Hepatic stellate cell (primary cell): ENCODE measurements at places on chromosomes 3 and 15.
A peak's percentile ranks its signal among the peaks of the same experiment; 100 is the strongest.

DNA sequence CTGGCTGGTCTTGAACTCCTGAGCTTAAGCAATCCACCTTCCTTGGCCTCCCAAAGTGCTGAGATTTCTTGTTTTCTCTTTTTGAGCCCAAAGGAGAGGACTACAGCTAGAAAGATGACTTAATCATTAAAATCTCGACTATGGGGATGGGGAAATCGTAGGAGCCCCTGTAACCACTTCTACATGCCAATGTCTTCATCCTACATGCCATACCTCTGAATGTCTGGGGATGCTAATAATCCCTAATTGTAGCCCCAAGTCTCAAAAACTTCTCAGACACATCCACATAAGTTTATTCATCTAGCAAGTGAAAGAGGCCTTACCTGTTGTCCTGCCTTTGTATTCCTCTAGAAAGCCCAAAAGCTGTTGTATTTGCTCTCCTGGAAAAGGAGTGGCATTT lies 3.7 kb upstream of the RHOV start:
- DNase-seq: no peak

GRCh38 chr3:190205739-190206138 lies 85.0 kb upstream of the P3H2 start:
- DNase-seq: peak; percentile 65

GRCh38 chr3:151047636-151048035 lies 37.8 kb upstream of the MED12L start:
- DNase-seq: peak; percentile 7

GRCh38 chr3:5201536-5201935 lies 14.0 kb downstream of the EDEM1 start:
- DNase-seq: no peak

DNA sequence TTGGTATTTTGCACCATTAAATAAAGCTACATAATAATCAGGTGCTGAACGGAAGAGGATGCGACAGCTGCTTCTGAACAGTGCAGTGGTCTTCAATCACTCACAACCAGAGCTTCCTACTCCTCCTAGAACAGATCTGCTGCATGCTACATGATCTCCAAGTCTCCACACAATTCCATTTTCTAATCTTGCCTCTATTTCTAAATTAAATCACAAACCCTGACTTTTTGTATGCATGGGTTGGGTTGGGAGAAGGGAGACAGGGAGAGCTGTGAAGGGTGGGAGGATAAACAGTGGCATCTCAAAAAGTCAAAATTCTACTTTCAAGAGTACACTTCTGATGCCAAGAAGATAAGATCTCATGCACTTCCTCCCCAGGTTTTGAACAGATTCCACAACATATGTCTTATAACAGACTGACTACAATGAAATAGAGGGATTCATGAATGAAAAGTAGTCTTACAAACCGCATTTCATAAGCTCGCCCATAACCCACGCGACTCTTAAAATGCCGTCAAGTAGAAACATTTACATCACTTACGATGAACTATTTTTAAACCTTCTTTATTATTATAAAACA lies 57.2 kb downstream of the CHSY1 start:
- no peak for DNase-seq

DNA sequence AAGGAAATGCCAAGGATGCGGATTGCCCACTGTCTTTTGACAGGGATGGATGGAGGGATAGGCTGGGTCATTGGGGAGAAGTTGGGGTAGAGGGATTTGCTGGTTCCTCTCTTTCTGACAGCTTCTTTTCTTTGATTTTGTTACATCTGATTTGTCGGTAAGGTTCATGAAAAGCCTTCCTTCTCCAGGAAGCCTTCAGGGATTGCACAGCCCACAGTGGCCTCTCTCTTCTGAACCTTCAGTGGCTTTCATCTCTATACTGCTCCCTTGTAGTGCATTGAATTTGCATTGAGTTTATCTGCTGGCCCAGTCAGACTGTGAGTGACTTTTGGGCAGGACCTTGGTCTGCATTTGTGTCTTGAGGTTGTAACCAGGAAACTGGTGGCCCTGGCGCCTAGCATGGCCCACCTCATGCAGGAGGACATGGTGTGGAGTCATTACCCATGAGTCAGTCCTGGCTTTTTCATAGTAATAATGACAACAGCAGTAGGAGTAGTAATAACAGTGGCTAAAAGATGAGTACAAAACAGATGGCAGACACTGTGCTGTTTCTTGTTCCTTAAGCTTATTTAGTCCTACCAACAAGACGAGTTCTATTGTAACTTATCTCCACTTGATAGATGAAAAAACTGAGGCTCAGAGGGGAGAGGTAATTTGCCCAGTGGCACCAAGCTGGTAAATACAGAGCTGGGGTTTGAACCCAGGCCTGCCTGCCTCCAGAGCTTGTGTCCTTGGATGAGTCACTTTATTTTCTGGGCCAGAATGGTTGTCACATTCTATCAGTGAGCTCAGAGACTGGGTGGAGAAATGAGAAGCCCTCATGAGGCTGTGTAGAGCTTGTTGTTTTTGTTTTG lies 28.4 kb downstream of the SMAD6 start:
- DNase-seq: peak; percentile 71

DNA sequence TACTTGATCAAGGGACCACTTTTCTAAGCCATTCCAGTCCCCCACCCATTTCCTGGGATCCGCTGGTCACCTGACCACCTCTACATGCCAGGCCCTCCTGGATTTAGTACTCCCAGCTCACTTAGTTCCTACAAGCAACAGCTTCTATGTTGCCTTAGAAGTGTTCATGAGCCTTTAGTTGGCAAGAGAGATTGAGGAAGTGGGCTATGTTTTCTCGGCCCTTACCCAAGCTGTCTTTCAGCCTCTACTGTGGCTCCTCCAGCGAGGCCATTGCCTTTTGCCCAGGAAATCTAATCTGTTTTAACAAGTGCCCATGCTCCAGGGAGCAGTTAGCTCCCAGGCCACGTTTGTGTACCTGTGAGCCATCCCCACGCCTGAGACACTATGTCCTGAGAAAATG lies 4.5 kb upstream of the PRKAR2A start:
- no peak for DNase-seq

- DNase-seq: no peak
Observed at GRCh38 chr15:92595506-92596381, 59.8 kb downstream of the FAM174B start.

- no peak for DNase-seq
Observed at GRCh38 chr3:27596334-27596841, 112.2 kb upstream of the SLC4A7 start.

DNA sequence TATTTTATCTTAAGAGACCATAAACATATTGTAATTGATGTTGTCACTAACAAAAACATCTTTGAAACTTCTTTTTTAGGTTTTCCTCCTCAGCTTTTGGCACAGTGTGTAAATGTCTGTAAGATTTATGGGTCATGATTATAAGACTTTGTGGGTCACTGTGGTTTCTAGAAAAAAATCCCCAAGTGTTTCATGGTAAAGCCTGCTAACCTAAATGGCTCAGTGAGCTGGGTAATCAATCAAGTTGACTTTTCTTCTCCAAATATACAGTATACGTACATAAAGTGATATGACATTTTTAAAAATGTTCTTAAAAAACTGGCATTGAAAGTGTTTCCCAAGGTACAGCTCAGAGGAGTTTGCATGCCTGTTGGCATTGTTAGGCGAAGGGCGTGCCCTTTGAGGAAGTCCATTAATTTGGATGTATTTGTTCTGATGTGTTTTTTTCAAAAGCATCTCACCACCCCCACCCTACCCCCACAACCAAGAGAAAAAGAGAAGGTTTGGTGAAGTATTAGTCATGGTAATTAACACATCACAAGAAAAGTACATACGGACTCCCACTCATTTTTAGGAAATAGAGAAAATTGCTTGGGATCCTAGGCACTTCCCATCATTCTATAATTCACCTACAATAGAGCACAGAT lies 385.4 kb upstream of the LRRC3B start:
- no peak for DNase-seq

DNA sequence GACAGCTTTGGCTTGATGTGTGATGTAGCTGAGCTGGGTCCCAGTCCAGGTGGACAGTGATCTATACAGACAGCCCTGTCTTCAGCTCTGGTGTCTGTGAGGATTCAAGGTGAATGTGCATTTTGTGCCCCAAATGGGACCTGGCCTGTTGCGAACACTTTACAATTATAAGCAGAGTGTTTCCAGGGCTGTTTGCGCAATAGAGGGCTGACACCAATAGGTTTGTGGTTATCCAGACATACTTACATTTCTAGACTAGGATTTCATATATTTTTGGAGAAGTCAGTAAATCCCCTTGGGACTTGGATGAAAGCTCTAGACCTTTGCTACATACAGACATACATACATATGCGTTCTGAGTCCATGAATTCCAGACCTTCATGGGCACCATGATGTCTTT lies 4.2 kb upstream of the TATDN2 start:
- no peak for DNase-seq

- DNase-seq: no peak
Observed at GRCh38 chr3:128286691-128287090, 133.4 kb downstream of the EEFSEC start.
